GM03348 (cell line): ENCODE measurements at places on chromosomes 13 and 19.

GRCh38 chr19:12331211-12331941, 2.1 kb downstream of the ZNF563 start:
- DNase-seq: no peak

DNA sequence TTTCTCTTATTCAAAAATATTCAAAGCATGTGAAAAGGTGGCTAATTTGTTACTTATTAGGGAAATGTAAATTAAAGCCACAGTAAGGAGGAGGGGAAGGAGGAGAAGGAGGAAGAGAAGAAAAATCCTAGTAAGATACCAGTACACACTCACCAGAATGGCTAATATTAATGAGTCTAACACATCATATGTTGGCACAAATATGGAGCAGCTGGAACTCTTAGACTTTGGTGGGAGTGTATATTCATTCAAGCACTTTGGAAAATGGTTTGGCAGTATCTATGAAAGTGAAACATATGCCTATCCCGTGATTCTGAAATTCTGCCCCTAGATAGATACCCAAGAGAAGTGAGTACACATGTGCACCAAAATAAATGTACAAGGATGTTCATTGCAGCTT, 38.1 kb upstream of the RGCC start:
- no peak for DNase-seq

- DNase-seq: no peak
These were observed 354.5 kb upstream of the NBEA start for GRCh38 chr13:34587576-34587975.

- no peak for DNase-seq
These were observed 469.4 kb downstream of the KLF12 start for GRCh38 chr13:73664851-73665250.

GRCh38 chr19:54439174-54439851, 9.7 kb upstream of the LENG8 start:
- no peak for DNase-seq

DNA sequence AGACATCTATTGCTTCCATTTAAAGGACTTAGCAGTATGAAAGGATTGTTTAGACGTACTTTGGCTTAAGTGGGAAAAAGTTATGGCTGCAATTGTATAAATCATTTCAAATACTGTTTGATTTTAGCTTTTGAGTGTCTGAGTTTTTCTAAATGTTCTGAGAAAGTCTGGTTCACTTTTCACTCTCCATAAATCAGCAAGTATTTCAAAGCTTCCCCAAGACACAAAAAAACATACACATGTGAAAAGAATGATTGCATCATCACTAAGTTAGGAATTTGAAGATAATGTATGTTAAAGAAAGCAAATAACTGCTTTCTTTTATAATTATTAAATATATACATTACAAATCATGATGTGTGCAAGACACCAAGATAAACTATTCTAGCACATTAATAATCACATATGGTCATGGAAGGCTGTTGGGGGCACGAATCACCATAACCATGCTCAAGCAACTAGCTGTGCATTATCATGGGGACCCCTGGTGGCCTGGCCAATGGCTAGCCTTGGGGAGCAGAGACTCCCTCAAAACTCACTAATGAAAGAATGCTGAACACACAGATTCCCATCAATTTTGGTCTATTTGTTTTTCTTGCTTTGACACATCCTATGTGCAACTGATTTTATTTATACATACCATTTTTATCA, 111.1 kb downstream of the MIPEP start:
- DNase-seq: no peak

DNA sequence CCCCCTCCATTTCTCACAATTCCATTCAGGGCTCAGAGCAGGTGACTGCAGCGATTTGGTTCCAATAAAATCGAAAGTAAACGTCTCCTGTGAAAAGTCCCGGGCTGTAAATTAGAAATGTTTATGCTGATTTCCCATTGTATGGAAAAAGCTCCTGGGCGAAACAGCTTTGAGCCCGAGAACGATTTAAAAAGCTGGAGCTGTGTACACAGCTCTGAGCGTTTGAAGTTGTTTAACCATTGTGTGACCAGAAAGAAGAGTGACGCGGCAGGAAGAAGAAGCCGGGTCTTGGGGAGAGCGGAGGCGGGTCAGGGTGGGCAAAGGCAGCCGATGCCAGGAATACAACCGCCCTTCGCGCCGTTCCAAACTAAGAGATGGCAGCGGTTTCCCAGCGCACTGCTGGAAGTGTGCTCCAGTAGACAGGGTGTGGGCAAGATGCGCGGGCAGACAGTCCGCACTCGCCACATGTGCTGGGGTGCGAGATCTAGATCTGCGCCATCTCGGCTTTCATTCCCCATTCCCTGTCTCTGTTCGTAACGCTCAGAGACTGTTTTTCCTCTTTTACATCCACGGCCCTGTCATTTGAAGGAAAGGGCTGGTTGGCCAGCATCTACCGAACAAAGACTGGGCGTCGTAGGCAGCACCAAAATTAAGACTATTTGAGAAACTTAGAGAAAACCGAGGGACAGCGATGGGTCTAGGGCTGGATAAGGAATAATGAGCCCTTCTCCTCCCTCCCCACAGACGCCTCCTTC, 960 bp upstream of the GSX1 start:
- no peak for DNase-seq

GRCh38 chr13:101289764-101290163, 126.5 kb downstream of the NALCN start:
- peak; percentile 18 for DNase-seq

GRCh38 chr19:48868114-48868886, at the start of gene PLEKHA4:
Gene PLEKHA4, minus strand, starts transcription at chr19:48868617. Its CDS starts 997 bp downstream, at chr19:48867620.
- DNase-seq: peak; percentile 90

GRCh38 chr13:33541456-33541855, 255.9 kb upstream of the STARD13 start:
- DNase-seq: no peak

- DNase-seq: no peak
These were observed 6.5 kb upstream of the LIPE start for GRCh38 chr19:42433503-42434260.

DNA sequence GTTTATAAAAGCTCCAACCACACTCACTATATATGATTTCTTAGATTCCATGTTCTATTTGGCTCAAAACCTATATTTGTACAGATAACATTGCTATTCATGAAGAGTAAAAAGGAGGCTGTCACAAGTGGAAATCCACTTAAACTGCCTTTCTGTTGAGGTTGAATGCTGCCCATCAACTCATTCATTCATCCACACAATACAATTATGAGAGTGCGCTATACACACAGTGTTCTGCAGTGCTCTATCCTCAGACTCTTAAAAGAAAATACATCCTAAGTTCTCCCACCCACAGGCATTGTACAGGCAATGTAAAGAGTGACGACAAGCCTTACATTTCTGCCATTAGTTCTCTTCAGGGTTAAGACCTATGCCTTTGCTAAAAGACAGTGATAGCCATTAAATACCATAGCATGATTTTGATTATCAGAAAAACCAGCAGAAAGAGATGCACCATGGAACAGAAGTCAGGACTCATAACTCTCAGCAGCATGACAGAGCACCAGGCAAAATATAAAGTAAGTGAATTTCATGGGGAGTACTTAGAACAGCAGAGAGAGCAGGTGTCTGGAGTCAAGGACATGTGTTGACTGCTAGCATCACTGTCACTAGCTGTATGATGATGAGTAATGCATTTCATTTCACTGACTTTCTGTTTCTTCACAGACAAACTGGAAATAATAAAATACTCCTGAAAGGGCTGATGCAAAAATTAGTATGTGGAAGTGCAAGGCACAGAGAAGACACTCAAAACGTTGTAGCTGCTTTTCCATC, 218.0 kb downstream of the RBM26 start:
- no peak for DNase-seq

DNA sequence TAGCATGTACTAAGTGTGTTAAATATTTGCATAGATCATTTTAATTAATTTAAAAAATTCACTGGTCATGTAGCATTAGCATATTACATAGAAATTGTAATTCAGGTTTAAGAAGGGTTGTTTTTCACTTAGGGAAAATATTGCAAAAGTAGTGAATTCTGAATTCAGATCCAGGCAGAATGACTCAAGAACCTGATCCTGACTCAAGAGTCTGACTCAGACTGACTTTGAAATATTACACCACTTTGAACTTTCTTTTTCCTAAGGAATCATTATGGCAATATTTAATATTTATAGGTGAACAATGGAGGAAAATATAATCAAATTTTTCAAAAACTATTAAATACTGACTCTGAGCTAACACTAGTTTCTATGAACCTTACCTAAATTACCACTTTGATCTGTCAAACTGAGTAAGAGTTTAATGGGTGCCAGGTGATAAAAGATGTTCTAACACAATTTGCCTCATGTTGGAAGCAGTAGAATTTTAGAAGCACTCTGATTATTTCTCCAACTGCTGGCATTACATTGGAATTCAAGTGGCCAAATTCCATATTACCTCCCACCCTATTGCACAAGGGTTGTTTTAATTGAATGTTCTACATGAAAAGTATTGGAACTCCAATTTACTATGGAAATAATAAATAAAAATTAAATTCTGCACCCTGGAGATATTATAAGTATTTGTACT, 261.6 kb downstream of the SLITRK1 start:
- DNase-seq: peak; percentile 63

DNA sequence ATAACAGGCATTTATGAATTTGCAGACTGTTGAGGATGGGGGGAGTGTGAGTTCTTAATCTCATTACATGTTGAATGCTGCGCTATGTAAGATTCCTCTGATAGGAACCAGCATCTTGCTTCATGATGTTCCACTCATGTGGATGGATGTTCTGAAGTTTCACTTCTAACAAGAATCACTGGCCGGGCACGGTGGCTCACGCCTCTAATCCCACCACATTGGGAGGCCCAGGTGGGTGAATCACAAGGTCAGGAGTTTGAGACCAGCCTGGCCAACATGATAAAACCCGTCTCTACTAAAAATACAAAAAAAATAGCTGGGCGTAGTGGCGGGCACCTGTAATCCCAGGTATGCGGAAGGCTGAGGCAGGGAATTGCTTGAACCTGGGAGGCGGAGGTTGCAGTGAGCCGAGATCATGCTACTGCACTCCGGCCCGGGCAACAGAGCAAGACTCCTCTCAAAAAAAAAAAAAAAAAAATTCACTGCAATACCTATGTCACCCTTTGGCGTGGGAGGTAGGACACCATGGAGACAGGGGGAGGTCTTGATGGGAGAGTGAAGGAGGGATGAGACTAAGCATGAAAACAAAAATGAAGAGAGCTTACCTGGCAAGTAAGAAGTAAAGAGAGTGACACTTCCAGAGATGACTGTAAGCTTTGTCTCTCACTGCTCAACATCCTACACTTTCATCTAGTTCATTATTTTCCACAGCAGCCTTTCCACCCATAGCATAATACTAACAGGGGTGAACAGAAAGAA, 133.0 kb downstream of the DCT start:
- no peak for DNase-seq

DNA sequence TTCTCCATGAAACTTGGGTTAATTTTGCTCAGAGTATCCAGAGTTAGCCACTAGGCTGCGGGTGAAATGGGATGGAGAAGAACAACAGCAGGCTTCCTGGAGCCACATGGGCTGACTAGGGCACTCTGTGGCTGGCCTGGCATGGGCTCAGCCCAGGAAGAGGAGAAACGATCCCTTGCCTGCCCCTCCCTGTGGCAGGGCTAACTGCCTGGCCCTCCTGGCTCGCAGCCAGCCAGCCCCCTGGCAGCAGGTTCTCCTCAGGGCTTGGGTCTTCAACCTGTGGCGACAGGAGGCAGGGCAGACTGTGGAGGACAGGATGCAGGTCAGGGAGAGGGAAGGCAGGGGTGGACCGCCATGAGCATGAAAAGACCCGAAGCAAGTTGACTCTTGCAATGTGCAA, 78.7 kb upstream of the GPR183 start:
- no peak for DNase-seq

DNA sequence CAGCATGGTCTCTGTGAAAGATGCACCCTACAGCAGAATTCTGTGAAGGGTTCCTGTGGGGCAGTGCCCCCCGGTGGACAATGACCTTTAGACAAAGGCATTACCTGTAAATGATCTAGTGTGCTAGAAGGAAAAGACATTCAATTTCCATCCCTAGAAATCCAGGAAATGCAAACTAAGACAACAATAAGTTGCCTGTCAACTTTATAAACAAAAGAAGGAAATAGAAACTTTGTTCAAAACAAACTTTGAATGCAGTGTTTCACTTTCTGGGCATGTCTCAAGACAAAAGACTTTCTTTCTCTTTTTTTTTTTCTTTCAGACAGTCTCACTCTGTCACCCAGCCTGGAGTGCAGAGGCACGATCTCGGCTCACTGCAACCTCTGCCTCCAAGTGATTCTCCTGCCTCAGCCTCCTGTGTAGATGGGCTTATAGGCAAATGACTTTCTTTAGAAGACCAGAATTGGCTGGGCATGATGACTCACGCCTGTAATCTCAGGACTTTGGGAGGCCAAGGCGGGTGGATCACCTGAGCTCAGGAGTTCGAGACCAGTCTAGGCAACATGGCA, 15.5 kb downstream of the TEX101 start:
- no peak for DNase-seq

- no peak for DNase-seq
These were observed 73.2 kb upstream of the IPO5 start for GRCh38 chr13:97880311-97880675.

DNA sequence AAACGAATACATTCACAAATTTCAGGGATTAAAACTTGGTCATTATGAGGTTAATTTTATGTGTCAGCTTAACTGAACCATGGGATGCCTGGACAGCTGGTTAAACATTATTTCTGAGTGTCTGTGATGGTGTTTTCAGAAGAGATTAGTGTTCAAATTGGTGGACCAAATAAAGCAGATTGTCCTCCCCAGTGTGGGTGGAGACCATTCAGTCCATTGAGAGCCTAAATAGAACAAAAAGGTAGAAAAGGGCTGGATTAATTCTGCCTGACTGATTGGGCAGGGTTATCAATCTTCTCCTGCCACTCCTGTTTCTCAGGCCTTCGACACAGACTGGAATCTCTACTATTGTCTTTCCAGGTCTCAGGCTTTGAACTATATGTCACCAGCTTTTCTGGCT, 203.8 kb upstream of the SLITRK6 start:
- DNase-seq: no peak

DNA sequence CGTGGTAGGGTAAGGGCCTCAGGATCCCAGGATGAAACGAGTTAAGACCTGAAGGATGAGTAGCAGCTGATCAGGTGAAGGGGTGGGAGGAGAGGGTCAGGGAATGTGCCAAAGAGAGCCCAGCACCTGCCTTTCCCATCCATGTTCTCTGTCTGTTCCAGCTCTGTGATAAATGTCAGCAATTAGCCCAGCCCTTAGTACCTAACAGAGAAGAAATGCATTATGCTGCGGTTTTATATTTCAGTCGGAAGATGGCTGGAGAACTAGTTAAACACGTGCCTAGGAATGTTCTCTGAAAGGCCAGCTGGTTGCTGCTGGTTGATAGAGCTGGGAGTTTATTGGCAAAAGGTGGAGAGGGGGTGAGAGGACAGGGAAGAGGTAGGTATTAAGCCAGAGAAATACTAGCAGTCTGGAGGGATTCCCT, 268.2 kb downstream of the SHISA2 start:
- DNase-seq: no peak

GRCh38 chr19:23249911-23250649, at the start of gene ZNF724:
Gene ZNF724, minus strand, starts transcription at chr19:23250394. Its CDS starts 152 bp downstream, at chr19:23250242.
- DNase-seq: peak; percentile 96

- DNase-seq: peak; percentile 86
These were observed 27.7 kb downstream of the GADD45B start for GRCh38 chr19:2503521-2504109.

GRCh38 chr13:113916330-113916815, 52.5 kb upstream of the GAS6 start:
- DNase-seq: no peak
